ENCODE measurements at places on chromosomes 7 and 10. TPM values are rescaled to one million over a fixed set of nuclear protein-coding genes. Genes with fewer than 3 reads are reported as not detected.

METTL27 gene
- total RNA-seq: 7.6 TPM

PDGFA gene
- total RNA-seq: 0.20 TPM

TMEM130 gene
- not detected for total RNA-seq

CDCA7L gene
- 19.6 TPM for total RNA-seq

WNT16 gene
- not detected for total RNA-seq

TAS2R4 gene
- 5.4 TPM for total RNA-seq

ADCY1 gene
- total RNA-seq: not detected

POLR2J2 gene
- 27.7 TPM for total RNA-seq

CALHM3 gene
- total RNA-seq: not detected

SAMD9 gene
- 56.6 TPM for total RNA-seq

LMOD2 gene
- not detected for total RNA-seq

NRCAM gene
- total RNA-seq: 0.22 TPM

STEAP1B gene
- not detected for total RNA-seq

GPNMB gene
- 36.6 TPM for total RNA-seq
